SK-N-MC (cell line): ENCODE measurements at places on chromosomes 12 and 14.

DNA sequence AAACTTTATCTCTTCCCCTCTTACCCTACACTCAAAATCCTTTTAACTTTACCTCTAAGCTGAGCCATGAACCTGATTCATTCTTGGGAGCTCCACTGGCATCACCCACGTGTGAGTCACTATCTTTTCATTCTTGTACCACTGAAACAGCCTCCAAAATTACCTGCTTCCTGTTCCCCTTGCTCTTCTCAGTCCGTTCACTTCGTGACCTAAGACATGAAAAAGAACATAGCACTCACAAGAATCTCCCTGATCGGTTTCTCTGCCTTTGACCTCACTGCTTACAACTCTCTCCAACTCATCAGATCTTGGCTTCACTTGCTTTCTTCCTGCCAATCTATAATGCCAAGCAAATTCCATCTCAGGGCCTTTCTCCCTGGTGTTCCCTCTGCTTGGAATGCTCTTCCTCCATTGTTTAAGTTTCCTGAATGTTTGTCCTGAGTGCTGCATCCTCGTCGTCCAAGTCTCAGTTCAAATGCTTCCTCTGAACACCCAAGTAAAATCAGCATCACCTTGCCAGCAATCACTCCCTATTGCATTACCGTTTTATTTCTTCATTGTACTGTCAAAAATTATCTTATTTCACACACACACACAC lies 9.2 kb downstream of the GLIPR1 start:
- DNase-seq, result no peak

GRCh38 chr14:60512126-60512525 lies 3.2 kb downstream of the SIX6 start:
- no peak for DNase-seq

DNA sequence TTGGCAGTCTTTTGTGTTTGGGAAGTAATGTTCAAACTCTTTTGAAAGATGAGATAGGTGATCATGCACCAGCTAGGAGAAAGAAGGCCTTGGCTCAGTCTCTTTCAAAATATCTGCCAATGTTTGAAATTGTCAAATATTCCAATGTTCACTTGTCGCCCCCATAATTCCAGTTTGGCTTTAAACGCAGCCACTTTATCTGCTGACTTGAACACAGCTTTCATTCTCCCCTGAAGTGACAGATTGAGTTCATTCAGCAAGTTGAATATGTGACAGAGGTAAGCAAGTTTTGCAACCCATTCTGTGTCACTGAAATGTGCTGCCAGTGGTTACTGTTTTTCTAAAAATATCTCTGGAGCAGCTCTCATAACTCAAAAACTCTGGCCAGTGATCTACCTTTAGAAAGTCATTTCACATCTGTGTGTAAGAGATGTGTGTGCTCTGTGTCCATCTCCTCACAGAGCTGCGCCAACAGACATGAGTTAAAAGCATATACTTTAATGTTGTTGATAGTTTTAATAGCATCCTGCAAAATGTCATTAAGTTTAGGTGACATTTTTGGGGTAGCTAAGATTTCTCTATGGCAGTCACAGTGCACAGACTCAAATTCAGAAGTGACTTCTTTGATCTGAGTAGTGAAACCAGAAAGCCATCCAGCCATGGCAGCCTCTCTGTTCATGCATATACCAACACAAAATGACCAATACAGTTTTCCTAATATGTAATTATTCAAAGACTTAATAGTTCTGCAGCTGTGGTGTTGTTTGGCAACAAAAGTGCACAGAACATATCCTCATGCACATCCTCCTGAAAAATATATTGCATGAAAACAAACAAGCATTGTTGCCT lies 614.3 kb upstream of the MIS18BP1 start:
- DNase-seq, result no peak

GRCh38 chr14:105979446-105979845 lies 453.1 kb downstream of the TMEM121 start:
- DNase-seq, result no peak

DNA sequence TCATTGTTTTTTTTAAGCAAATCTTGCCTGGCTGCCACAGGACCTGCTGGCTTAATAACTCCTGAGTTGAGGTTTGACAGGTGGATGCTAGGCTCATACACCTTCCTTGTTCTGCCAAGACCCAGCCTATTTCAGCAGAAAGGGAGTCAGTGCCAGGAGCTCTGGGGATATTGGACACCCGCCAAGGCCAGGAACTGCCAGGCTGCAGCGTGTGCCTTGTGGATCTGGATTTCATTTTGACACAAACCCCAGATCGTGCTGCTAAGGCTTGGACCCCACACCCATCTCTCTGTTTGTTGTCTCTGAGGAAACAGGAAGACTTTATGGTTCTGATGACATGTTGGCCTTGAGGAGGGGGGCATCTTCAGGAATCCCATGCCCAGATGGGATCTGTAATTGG lies 44.4 kb upstream of the PRIMA1 start:
- no peak for DNase-seq

GRCh38 chr14:57659052-57659451 lies 165.4 kb upstream of the CCDC198 start:
- no peak for DNase-seq

- no peak for DNase-seq
These were observed 15.6 kb downstream of the OTX2 start for GRCh38 chr14:56794557-56795283.

DNA sequence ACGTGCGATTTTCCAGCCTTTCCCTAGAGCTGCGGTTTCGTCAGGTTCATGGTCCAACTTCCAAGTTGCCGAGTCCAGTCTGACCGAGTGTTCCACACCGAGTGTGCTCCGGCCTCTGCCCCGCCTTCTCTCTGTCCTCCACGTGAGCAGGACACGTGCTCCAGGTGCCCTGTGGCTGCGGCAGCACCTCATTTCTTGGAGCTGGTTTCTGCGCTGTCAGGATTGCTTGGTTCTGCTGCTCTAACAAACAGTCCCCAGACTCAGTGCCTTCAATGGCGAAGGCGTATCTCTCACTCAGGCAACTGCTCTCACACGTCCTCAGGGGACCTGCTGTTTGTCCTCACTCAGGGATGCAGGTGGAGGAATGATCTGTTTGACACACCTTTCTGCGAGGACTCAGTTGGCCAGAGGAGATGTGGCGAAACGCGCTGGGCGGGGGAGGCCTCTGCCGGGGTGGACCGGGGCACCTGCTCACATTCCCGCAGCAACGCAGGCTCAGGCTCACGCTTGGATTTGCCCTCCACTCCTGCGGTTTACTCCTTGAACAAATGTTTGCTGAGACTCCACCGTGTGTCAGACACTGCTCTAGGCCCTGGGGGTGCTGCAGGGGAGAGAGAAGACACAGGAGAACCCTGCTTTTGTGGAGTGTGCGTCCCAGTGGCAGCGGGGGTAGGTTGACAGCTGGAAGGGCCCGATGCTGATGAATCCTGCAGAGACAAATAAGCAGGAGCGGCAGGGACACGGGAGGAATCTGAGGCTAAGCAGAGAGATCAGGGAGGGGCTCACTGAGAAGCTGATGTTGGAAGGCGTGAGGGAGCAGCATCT lies 63.4 kb upstream of the FBRSL1 start:
- no peak for DNase-seq

GRCh38 chr12:51389302-51389999 lies 1.8 kb downstream of the GALNT6 start:
- no peak for DNase-seq

DNA sequence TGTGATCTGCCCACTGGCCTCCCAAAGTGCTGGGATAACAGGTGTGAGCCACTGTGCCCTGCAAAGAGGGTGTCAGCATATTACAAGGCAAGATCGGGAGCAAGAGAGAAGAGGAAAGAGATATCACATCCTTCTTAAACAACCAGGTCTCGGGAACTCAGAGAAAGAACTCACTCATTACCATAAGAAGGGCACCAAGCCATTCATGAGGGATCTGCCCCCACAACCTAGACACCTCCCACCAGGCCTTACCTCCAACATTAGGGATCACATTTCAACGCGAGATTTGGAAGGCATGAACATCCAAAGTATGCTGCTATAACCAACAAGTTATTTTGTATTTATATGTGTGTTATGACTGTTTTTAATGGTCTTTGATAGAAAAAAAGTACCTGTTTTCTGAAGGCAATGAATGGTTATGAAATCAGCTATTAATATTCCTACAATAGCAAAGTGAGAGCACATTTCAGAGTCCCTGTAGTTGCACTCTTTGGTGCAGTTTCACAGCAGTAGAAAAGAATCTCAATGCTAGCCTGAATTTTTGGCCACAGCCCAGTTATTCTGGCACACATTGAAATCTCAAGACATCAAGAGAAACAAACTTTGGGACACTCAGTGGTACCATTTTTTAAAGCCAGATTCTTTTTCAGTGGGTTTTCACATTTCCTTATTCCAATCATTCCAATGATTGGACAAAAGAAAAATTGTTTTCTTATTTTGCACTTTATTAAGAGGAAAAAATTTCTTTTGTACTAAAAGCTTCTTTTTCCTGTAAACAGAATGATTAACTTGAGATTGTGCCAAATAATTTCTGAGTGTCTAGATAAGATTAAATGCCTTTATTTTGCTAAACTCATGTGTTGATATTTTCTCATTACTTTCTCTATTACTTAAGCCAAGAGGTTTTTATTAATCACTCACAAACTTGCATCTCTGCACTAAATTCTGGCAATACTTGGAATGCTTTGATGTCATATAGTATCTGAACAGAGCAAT lies 582.6 kb upstream of the ATP2B1 start:
- no peak for DNase-seq

GRCh38 chr12:124045671-124046455 lies 72.8 kb downstream of the ZNF664 start:
- DNase-seq, result no peak

GRCh38 chr12:63292471-63293221 lies 141.6 kb upstream of the AVPR1A start:
- no peak for DNase-seq

DNA sequence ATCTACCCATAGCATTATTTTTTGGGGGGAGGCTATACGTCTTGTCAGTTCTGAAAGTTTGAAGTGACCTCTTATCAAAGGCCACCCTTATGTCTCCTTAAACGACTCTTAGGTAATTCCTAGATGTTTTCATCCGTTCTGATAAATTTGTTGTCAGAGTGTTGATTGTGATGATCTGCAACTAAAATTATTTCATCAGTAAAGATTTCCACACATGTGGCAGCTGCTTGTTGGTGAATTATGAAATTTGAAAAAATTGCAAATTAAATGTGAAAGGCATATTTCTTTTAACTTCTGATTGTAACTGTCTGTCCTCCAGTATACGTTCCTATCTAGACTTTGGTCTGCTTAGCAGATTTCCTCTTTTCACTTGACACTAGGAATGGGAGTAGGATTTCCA lies 1.4 kb downstream of the ADIPOR2 start:
- DNase-seq, result no peak

DNA sequence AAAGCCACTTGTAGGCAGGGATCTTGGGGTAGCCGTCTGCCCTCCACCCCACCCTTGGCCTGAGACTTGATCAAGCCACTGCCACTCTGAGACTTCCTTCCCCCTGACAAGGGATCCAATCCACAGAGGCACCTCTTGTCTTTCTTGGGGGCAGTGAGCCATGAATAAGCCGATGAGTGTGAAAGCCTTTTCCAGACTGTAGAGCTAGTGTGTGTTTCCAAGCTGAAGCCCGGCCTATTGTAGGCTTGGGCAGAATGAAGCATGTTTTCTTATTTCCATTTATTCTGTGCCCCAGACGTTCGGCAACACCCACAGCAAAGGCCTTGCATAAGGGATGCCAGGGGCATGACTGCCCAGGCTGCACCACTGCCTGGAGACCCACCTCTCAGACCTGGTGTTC lies 991.6 kb downstream of the BCL11B start:
- DNase-seq, result no peak

DNA sequence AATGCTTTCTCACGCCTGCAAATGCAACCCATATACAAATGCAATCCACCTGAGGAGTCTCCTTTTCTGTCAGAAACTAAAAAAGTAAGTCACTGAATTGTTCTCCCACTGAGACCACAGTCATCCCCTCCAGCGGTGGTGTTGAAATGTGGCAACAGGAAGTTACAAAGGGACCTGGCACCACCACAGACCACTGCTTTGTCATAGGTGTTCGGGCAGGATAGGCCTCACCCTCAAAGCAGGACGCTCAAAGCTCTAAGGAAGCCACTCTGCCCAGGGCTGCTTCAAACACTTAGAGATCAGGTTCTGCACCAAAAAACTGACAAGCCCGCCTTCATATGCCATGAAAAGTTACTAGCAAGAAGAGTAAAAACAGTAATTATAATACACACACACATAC lies 11.3 kb downstream of the PHLDA1 start:
- DNase-seq, result no peak

GRCh38 chr12:15045451-15045850 lies 72.6 kb downstream of the PDE6H start:
- no peak for DNase-seq

DNA sequence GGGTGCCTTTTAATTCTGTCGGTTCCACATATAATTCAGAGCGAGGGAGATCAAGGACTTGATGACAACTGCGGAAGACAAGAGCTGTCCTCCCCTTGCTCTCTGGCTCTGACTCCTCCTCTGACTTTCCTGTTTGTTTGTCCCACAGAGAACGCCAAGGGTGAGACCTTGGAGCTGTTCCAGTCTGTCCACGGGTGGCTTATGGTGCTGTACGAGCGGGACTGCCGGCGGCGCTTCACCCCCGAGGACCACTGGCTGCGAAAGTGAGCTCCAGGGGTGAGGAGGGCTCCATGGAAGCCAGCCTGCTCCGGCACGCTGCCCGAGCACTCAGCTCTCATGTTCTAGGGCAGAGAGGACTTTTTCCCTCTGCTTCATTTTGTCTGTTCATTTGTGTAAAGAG lies 32.8 kb downstream of the UBE3B start:
- DNase-seq, result no peak

DNA sequence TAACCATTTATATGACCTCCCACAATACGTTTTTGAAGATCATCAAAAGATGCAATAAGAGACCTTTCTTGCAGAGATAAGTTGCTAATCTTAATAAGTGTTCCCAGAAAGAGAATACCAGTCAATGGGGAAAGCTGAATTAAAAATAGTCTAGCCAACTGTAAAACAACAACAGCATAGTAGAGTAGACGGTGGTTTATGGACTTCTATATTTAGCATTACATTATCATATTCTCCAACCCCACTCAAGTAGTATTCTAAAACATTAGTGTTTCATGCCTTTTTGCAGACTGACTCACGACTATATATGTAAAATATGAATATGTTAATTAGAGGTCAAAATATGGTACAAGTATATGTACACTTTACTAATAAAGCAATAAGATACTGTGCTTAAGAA lies 218.9 kb downstream of the MED13L start:
- no peak for DNase-seq

- DNase-seq, result no peak
These were observed 170.1 kb upstream of the FRMD6 start for GRCh38 chr14:51481643-51482042.

DNA sequence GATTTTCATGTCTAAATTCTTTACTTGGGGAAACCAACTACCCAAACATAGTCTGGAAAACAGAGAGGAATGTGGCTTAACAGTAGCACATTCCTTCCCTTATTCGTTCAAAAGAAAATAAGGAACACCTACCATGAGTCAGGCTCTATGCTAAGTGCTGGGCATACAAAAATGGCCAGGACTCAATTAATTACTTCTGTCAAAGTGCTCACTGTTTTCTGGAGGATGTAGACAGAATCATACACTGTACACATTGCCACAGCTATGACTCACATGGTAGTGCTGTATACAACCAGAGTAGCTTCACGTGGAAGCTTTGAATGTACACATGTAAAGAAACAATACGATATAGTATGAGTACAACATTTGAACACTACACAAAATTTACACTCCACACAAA lies 50.1 kb downstream of the SLC25A21 start:
- no peak for DNase-seq

GRCh38 chr14:55388160-55388559 lies 23.5 kb downstream of the ATG14 start:
- no peak for DNase-seq
